ENCODE measurements at places on chromosomes 2 and 18.

DNA sequence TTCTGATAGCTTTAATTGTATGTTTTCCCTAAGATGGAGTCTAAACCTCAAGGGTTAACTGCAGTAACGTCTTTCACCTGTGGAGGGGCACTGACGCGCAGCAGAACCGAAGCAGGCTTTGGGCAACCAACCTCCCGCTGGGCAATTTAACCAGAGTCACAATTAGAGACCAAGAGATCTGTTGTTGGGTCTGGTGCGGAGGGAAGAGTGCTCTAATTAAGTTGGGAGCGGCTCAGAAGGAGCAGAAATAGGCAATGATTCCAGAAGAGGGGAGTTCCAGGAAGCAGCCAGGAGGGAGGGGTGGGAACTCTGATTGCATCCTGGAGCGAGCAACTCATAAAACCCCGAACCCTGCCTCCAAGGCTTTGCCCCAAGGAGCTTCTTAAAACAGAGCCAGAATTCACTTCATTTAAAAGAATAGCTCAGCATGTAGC, 245.8 kb downstream of the PAX3 start:
- peak; percentile 55 for DNase-seq

GRCh38 chr2:62110415-62111025, 85.4 kb upstream of the B3GNT2 start:
- DNase-seq = no peak

- no peak for DNase-seq
These were observed 49.6 kb downstream of the CPS1 start for GRCh38 chr2:210606001-210606400.

DNA sequence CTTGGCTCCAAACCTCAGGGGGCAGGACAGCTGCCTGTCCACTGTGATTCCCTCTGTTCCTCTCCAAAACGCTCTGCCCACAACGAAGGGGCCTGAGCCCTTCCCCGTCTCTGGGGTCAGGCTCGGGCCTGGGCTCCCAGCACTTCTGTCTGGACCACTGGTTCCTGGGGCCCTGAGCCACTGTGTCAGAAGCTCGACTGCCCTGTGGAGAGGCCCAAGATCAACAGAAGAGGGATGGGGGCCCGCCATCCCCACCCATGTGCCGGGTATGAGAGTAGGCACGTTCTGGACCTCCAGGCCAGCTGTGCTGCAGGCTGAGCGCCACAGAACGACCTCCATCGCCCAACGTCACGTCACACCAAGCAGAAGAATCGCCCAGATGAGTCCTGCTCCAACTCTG, 119.9 kb upstream of the HS6ST1 start:
- DNase-seq = no peak

DNA sequence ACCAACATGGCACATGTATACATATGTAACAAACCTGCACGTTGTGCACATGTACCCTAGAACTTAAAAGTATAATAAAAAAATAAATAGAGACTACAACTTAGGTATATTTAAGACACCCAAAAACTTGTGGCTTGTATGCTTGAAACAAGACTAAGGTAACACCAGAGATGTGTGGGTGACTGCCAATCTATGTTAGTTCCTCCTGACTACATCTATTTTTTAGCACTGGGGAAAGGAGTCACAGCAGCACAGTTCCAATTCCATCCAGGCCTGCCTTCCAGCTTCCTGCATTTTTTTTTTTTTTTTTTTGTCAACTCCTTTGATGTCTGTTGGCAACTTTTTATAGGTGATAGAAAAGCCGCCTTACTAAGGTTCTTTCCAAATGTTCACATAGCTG, 18.2 kb downstream of the C2orf69 start:
- no peak for DNase-seq

DNA sequence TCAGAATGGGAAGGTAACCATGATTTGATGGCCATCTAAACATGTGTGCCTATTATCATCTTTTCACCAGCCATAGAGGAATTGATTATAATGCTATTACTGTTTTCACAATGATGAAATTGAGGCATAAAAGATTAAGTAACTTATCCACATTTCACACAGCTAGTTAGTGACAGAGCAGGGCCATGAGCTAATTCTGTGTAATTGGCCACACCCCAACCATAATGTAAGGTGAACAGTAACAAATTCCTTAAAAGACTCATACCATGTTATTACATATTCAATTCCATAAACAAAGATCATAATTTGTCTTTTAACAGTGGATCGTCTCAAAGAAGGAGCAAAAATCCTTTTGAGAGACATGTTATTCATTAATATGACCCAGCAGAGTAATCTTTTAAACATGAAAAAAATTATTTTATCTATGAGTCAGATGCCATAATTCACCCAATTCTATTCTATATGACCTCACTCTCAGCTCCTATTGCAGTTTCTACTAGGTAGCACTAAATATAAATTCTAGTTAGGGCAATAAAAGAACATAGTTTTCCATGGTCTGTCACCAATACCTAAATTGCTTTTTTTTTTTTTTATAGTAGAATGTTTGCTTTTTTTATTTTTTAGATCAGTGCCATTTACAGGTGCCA, 475.8 kb upstream of the SLC39A10 start:
- no peak for DNase-seq

DNA sequence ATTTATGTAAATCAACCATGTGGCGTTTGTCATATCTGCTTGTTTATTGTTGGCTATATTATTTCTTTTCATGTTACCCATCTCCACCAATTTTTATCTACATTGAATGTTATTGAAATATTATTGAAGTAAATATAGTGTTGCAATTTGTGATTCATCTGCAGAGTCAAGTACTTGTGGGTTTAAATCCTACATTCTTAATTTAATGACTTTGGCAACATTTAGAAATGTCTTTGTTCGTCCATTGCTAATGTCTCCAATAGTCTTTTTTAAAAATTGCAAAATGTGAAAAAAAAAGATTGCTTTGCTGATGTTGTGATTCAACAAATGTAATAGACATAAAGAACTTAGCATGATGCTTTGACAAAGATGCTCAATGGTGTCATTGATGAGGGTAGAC, 1572.8 kb upstream of the PIK3C3 start:
- no peak for DNase-seq

DNA sequence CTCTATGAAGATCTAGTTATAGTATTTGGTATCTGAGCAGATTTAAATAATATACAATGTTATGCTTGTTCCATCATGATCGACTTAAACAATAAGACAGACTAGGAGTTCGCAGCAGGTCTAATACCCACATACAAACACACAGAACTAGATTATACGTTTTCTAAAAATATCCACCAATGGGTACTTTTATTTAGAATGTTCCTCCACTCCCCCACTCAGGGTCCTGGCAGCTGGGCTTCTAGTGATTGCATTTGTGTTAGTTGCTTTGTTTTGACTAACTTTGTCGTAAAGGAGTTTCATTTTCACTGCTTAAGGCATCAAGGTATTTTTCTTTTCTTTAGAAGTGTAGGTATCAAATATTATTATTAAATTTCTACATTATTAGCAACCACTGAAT, 91.4 kb downstream of the RPRM start:
- DNase-seq = no peak

DNA sequence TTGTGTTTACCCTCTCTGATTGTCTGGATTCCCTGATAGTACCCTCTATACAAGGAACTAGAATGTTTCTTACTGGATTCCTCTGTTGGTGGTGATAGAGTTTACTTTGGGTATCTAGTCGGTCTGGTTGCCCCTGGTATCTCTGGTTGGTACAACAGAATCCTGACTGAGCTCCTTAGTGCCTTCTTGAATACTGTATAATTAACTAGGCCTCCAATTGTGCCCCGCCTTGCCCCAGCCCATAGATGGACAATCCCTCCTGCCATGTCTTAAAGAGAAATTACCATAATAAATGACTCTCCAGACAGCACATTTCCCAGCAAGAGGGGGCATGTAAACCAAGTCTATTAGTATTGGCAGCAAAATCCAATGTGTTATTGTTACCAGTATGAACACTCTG, 2.3 kb downstream of the SCN1A start:
- no peak for DNase-seq

GRCh38 chr18:58064406-58064998, 20.5 kb downstream of the NEDD4L start:
- DNase-seq = peak; percentile 95

DNA sequence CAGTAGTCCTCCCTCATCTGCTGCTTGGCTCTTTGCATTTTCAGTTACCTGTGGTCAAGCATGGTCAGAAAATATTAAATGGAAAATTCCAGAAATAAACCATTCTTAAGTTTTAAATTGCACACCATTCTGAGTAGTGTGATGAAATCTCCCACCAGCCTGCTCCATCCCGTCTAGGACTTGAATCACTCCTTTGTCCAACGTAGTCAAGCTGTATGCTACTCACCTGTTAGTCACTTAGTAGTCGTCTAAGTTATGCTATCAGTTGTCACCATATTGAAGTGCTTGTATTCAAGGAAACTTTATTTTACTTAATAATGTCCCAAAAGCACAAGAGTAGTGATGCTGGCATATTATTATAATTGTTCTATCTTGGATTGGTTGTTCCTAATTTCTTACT, 172.5 kb downstream of the FIGN start:
- DNase-seq = no peak

DNA sequence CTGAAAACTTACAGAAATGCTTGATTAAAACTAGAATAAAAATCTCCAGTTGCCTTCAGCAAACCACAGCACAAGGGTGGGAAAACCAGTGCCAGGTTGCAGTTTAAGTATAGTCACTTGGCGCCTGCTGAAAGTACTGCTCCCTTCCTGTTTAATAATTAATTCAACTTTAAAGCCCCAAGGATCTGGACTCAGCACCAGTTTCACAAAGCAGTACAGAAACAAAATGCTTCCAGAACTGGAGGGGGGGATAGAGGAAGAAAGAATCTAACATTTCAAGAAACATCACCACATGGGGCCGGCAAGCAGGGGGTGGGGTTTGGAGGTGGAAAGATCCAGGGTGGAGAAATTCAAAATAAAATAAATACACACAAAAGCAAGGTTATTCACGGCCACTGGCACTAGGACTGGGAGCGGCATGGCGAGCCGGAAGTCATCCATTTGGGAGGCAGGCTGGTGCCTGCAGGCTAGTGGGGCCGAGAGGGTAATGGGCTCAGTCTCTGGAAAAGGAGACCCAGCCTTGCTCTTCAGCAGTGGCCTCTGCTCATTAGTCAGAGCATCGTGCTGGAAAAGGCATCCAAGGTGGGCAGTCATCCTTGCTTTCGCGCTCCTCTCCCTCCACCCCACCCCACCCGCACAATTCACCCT, 85.8 kb downstream of the POU3F3 start:
- no peak for DNase-seq

DNA sequence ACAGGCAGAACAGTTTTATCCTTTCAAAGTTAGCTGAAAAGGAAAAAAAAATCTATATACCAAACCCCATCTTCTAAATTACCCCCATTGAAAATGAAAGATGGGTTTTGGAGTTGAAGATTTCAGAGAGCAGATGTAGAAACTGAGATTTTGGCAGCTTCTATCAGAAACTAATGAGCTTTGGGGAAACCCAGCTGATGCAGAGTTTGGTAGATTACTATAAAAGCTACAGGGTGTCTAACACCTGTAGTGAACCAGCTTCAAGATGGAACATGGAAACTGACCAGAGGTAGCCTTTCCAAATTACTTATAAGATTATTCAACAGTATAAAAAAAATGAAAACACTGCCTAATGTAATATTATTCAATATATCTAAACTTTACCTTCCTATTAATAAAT, 583.1 kb downstream of the XIRP2 start:
- DNase-seq = no peak

DNA sequence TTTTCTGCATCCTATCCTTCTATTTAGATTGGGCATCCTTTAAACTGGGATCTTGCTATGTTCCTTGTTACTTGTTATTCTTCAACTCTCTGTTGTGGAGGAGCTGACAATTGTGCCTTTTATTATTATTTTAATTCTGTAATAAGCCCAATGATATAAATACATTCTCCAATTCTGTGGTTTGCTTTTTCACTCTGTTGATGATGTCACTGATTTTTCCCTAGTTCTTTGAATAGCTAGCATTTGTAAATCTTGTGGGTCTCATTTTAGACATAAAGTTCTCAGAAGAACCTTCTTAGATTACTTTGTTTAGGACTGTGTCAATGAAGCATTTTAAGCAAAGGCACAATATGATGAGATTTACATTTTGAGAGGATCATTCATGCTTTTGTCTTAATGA, 79.5 kb upstream of the SLC8A1 start:
- DNase-seq = no peak

GRCh38 chr2:126029316-126029715, 626.6 kb upstream of the GYPC start:
- no peak for DNase-seq

DNA sequence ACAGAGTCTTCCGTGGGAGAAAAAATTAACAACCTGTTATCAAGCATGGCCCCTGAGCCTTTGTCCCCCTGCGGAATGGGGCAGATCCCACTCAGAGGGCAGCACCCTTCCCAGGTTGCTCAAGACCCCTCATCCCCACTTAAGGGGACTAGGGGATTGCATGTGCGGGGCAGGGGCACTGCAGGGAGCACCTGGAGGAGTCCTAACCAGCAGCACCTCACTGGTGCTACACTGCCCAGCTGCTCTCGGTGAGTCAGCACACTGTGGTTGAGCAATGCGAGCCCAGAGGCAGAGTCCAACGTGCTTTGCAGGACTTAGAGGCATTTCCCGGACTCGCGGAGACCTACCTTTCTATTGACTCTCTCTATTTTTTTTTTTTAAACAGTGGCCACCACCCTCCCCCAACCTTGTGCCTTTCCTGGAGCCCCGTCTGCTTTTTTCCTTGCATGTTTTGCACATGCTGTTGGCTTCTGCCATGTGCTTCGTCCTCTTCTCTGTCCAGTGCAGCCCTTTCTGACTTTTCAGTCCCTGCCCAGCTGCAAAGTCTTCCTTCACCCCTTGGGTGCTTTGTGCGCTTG, 74.0 kb downstream of the IL1R2 start:
- DNase-seq = no peak

GRCh38 chr2:1808981-1809422, 64.7 kb upstream of the PXDN start:
- DNase-seq = no peak

- DNase-seq = no peak
These were observed 14.9 kb downstream of the ITGA6 start for GRCh38 chr2:172442072-172442895.

DNA sequence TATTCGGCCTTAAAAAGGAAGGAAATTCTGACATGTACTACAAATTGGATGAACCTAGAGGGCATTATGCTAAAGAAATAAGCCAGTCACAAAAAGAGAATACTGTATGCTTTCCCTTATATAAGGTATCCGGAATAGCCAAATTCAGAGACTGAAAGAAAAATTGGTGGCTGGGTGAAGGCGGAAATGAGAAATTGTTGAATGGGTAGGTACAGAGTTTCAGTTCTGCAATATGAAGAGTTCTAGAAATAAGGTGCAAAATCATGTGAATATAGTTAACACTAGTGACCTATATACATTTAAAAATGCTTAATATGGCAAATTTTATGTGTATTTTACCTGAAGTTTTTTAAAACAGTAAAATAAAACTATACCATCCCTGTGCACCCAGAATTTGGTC, 43.1 kb downstream of the RMP24 start:
- DNase-seq = no peak
